ENCODE measurements at places on chromosomes 12 and 14.

- no peak for DNase-seq
Observed at GRCh38 chr14:76820700-76821099, 5.5 kb upstream of the LRRC74A start.

GRCh38 chr14:93228550-93228949, 21.5 kb downstream of the UBR7 start:
- no peak for DNase-seq

DNA sequence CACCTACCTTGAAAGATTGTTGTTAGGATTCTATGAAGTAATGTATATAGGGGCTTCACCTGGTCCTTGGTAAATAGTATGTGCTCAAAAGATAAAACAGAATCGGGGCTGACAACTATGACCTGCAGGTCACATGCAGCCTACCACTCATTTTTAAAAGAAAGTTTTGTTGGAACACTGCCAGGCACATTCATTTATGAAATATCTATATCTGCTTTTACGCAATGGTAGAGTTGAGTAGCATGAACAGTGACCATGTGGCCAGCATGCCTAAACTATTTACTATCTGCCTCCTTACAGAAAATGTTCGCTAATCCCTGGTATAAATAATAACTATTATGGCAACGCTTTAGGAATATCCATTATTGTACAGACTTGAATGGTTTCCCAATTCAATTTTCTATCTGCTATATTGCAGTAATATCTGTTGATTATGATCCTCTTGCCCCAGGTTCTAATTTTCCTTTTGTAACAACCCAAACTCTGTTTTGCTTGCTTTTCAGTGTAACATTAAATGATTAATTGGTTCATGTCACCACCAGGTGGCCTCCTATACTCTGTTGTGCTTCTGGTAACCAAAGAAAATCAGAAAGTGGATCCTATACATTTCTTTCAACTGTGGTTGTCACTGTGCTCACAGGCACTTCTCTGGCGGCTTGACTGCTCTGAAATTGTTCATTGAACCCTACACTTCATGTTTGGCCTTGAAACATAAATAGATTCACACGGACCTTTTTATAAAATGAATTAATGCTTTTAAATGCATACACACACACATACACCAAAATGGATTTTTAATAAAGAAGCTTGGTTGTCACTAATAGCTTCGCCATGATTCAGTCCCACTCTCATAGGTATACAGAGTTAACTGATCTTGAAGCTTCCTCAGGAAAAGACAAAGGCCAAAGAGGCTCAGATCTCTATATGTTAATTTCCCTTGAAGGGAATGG, 227.7 kb upstream of the NPAS3 start:
- DNase-seq: no peak

DNA sequence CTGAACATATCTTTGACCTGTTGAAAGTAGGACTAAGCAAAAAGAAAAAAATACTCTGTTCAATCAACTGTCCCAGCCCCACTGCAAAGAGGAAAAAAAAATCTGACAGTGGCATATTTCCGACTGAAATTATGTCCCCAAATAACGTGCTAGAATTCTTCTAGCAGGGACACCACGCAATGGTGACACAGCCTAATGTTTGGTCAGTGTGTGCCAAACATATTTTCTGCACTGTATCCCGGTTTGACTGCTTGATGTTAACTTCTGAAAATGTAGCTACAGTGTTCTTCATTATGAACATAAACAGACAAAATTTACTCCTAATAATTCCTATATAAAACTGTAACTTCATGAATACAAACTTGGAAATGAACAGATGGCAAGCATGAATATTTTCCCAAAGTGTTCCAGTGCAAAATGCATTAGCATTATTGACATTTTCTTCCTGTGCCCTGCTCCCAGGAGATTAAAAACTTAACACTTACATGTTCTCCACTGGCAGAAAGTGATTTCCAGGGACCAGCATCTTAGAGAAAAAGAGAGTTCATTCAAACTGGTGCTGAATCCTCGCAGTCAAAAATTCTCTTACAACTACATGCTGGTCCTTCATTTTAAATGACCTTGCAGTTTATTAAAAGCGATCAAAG, 72.4 kb upstream of the SYT1 start:
- DNase-seq: no peak

- DNase-seq: no peak
Observed at GRCh38 chr14:58091883-58092630, 60.0 kb downstream of the ARMH4 start.

DNA sequence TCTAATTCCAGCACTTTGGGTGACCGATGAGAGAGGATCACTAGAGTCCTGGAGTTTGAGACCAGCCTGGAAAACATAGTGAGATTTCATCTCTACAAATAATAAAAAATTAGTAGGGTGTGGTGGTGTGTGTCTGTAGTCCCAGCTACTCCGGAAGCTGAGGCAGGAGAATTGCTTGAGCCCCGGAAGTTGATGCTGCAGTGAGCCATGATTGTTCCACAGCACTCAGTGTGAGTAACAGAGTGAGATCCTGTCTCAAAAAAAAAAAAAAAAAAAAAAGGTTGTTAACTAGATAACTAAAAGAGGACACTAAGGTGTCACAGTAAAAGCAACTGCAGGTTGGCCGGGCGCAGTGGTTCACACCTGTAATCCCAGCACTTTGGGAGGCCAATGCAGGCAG, 121.3 kb upstream of the MAX start:
- no peak for DNase-seq

DNA sequence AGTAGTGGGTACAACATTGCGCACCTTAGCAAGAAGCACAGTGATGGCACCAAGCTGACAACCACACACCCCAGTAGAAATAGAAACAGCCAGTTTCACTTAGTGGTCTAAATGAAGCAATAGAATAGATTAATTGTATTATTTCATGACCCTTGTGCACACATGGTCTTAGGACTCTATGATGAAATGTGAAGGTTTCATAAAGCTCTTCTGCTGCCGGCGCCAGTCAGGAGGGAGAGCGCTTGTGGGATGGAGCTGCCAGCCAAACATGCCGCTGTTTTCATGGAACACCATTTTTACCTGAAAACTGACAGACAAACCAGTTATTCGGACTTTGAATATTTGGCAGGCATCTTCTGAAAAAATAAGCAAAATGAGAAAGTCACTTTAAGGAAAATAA, 100.0 kb downstream of the PPP2R5C start:
- DNase-seq: no peak

- no peak for DNase-seq
Observed at GRCh38 chr12:32467959-32468863, 68.9 kb downstream of the FGD4 start.

DNA sequence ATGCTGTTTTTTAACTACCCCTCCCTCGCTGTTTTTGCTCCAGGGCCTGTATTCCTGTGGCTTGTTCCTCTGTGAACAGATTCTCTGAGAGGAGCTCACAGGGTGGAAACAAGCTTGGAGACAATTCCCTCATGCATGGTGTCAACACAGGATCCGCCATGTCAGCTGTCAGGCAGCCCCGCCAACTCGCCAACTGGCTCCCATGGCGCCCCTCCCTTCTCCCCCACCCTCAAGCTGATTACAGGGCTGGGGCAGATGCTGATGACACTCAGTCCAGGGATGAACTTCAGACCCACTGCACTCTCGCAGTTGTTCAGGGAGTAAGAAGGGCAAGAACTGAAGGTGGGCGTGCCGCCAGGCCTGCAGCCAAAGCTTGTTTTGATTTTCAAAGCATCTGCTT, 229.9 kb downstream of the NTF3 start:
- DNase-seq: no peak

GRCh38 chr14:94536836-94537235, 24.4 kb upstream of the SERPINA4 start:
- no peak for DNase-seq

- DNase-seq: peak; percentile 5
Observed at GRCh38 chr12:45762185-45763110, 32.9 kb downstream of the ARID2 start.

DNA sequence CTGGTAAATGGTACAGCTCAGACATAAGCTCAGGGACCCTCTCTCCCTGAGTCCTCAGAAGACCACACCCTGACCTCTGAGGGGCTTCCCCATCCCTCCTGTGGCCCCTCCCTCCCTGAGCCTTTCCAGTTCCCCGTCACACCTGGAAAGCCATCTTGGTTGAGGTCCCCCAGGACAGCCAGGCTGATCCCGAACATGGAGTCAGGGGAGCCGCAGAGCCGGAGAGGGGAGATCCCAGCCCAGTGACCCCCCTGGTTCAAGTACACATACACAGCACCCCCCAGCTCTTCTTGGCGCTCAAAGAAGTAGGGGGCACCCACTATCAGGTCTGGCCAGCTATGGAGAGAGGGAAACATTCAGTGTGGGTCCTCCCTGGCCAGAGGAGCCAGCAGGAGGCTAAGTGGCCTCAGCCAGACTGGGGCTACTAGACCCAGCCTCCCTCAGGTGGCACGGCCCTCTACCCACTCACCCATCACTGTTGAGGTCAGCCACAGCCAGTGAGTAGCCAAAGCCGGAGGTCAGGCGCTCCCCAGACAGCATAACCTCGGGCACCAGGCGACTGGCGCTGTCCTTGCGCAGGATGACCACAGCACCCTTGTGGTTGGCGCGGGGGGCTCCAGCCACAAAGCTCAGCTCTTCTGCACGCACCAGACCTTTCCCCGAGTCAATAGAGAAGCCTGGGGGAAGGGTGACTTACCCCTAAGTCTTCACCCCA, 9.3 kb downstream of the ITGA7 start:
- DNase-seq: no peak

GRCh38 chr12:132451836-132452195, 38.1 kb upstream of the FBRSL1 start:
- no peak for DNase-seq

DNA sequence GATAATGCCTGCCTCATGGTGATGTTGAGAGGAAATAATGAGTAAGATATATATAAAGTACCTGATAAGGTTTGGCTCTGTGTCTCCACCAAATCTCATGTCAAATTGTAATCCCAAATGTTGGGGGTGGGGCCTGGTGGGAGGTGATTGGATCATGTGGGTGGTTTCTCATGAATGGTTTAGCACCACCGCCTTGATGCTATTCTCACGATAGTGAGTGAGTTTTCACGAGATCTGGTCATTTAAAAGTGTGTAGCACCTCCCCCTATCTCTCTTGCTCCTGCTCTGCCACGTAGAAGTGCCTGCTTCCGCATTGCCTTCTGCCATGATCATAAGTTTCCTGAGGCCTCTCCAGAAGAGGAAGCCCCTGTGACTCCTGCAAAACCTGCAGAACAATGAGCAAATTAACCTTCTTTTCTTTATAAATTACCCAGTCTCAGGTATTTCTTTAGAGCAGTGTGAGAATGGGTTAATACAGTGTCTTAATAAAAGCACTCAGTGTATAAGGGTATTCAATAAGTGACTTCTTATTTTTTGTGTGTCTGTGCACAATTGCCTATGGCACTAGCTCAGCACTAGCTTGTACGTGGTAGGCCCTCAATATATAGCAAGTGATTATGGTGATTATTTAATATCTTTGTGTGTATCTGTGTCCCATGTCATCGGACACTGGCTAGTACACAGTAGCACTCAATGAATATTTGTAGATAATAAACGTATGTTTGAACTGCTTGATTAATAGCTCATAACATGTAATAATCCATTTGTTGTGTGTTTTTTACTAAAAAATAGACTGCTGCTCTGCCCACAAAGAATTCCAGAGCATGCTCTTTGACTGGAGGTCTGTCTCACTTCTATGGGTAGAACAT, 138.1 kb upstream of the LMNTD1 start:
- no peak for DNase-seq

DNA sequence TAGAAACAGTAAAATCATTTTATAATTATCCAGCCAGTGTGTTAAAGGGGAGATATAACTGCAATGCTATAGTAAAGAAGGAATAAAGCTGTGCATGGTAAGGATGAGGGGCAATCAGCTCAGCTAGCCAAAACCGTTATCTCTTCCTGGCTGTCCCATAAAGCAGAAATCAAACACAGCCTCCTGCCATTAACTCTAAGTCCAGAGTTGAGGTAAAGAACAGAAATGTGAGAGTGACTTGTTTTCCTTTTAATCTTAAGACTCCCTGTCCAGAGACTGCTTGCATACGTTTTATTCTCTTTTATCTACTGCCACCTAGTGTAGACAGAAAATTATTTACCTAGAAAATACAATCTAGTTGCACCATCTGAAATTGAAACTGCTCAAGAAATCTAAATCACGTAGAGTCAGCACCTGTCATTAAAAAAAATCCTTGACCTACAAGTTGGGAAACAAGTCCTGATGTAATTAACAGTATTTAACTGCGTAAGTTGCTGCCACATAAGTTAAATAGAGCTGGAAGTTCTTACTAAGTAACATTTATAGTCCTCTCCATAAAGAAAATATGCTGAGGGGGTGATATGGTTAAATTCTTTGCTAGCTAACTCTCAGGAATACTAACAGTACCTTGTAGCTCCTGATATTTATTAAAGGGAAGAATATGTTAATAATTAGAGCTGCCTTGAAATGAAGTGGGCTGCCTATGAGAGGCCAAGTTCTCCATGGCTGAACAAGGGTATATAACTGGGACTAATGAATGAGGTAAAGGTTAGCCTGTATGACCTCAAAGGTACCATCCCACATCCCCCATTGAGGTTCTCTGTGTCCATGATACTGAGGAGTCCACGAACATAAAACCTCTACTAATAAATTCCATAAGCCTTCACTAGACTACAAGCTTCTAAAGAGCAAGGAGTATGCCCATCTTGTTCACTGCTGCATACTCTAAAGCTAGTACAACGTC, 62.7 kb downstream of the GALNT4 start:
- DNase-seq: no peak

DNA sequence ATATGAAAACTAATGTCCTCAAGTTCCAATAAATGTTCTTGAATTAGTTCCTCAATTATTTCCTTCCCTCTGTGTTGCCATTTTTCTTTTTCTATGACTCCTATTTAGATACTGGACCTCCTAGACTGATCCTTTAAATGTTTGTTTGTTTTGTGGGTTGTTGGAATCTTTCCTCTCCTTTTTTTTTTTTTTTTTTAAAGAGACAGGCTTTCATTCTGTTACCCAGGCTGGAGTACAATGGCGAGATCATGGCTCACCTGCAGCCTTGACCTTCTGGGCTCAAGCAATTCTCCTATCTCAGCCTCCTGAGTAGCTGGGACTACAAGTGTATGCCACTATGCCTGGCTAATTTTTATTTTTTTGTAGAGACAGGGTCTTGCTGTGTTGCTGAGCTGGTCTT, 9.6 kb downstream of the PRKAG1 start:
- DNase-seq: no peak

DNA sequence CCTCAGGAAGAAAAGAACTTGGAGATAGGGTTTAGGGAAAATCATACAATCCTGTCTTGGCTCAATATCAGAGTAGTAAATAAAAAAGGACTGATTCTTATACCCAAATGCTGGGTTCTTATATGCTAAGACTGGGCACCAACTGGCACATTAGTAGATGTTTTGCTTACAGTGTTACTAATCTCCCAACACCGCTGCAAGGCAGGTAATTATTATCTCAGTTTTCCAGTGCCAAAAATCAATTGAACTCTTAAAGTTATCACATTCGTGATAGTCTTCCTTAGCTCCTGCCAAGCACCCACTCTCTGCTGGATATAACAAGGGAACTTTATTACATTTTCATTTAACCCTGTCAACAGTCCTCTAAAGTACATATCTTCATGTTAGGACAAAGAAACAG, 25.0 kb upstream of the HIGD1C start:
- no peak for DNase-seq
